Fibroblast of upper back skin (primary cell): ENCODE measurements at places on chromosomes 13 and 19.

- no peak for DNase-seq
These were observed 25.0 kb upstream of the TINCR start for GRCh38 chr19:5592531-5593342.

DNA sequence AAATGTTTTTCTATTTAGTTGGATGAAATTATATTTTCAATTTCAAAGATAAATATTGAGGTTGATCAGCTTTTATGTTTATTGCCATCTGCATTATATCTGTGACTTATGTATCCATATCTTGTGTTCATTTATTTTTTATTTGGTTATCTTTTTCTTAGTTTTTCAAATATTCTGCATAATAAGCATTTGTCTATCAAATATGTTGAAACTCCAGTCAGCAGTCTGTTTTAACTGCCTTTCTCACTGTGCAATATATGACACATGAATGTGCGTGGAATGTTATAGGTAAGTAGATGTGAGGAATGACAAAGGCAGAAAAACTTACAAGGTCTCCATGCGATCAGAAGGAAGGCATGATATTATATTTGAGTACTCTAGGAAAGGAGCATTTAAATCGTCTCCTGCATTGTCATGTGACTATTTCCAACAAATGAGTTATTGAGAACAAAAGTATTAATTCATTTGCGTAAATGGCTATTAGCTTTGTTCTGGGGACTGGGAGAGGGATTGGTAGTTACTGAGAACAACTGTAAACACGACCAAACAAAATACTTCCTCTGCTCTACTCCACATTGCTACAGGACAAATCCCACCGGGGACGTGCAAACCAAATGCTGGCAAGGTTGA, 318.1 kb downstream of the GPC5 start:
- DNase-seq, result no peak

DNA sequence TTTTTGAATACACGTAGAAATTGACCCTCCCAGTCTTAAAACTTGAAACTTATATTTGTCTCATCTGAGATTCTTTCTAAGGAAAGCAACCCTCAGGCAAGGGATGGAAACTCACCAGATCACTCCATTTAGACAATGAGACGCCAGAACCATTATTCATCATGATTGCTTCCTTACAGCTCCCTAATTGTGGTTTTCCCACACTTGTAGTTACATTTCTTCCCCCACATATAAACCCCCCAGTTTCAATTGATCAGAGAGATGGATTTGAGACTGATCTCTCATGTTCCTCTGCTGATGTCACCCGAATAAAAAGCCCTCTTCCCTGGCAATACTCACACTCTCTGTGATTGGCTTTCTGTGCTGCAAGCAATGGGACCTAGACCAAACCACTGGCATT, 197.9 kb upstream of the STARD13 start:
- DNase-seq, result peak; percentile 83

DNA sequence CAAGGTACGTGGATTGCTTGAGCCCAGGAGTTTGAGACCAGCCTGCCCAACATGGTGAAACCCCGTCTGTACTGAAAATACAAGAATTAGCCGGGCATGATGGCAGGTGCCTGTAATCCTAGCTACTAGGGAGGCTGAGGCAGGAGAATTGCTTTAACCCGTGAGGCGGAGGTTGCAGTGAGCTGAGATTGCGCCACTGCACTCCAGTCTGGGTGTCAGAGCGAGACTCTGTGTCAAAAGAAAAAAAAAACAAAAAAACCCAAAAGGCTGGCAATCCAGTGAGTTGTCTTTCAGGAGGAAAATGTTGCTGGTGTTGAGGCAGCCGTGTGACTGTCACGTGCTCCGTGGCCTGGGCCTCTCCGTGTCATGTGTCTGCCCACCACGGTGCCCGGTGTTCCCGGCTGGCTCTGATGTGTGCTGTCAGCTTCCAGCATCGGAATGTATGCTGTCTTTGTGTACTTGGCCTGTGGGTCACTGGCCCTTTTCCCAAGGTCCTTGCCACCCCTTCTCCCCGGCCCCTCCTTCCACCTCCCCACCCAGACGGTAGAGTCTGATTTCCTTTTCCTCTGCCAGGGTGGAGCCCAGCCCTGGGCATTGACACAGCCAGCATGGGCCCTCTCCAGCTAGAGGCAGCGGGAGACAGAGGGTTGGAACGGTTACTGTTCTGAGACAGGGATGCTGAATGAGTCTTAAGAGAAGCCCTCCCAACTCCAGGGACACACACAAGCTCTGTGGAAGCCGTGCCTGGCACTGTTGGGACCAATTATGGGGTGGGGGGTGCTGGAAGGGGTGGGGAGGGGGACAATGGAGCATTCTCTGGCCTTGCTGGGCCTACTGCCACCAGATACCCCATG, 7.2 kb upstream of the TUBB4A start:
- DNase-seq, result no peak

DNA sequence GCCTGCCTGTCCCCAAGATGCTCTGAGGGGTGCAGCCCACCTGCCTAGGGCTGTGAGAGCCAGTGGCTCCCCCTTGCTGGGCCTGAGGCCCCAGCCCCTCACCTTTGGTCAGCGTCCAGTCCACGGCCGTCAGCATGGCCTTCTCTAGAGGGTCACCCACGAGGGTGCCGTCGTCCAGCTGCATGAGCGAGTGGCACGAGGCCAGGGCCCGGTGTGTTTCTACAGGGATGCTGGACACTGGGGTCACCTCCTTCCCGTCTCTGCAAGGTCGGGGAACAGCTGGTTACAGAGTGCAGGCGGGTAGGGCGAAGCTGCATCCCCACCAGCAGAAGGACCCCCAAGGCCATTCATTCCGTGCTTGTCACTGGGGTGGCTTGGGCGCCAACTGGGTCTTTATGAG, 9.0 kb downstream of the ATP13A1 start:
- DNase-seq, result no peak

DNA sequence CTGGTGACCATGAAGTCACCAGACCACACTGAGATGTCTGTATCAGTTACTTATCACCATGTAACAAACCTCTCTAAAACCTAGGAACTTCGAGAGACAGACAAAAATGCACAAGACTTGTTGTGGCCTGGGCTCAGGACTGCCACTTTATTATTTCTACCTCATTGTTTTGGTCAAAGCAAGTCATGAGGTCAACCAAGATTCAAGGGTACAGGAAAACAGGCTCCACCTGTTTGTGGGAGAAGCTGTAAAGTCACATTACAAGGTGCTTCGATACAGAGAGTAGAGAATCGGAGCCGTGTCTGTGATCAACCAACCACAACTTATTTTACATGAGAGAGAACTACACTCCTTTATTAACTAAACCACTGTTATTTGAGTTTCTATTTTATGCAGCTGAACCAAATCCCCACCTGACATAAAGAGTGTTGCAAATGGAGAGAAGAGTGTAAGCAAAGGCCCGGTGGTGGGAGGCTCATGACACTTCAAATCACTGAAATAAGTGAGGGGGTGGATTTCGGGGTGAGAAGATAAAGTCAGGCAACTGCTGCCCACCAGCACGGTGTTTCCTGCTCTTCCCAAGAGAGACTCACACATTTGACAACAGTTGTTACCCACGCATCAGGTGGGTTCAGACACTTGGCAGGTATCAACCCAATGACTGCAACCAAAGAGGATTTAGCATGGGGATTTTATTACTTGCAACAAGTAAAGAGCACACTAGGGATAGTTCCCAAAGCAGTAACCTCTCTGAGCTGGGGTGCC, 39.0 kb upstream of the IGSF23 start:
- DNase-seq, result no peak
